IPS-NIHi11 (cell line): ENCODE measurements at places on chromosomes 2 and 18.

GRCh38 chr2:230899287-230899686, 25.8 kb downstream of the GPR55 start:
- DNase-seq = no peak

DNA sequence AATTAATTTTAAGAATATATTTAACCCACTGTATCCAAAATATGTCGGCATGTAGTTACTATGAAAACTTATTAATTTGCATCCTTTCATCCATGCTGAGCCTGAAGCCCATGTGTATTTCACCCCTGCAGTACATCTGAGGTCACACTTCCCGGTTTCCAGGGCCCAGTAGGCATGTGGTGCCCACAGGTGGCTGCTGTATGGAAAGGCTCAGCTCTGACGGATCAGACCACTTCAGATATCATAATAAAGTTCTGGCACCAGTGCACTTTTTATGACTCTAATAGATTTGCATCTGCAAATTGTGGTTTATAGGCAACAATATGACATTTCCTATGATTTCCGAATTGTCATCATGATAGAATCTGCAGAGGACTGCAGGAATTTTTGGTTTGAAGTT, 22.5 kb downstream of the SH3RF3 start:
- no peak for DNase-seq

- no peak for DNase-seq
Measured at GRCh38 chr18:49019446-49020045, 68.8 kb upstream of the SMAD7 start.

DNA sequence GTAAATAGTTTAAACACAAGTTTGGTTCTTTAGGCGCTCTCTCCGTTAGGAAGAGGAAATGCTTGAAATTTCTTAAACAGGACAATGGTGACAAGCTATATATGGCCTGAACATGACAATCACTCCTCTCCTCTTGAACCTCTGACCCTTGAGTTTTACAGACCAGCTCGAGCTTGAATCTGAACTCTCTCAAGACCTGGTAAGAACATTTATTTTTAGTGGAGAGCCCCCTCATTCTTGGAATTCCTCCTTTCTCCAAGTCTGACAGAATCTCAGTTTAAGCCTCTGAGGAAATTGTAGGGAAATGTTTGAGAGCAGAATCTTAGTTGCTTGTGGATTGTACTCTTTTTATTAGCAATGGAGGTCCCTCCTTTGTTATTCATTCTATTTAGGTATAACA, 1293.6 kb upstream of the ZEB2 start:
- no peak for DNase-seq

DNA sequence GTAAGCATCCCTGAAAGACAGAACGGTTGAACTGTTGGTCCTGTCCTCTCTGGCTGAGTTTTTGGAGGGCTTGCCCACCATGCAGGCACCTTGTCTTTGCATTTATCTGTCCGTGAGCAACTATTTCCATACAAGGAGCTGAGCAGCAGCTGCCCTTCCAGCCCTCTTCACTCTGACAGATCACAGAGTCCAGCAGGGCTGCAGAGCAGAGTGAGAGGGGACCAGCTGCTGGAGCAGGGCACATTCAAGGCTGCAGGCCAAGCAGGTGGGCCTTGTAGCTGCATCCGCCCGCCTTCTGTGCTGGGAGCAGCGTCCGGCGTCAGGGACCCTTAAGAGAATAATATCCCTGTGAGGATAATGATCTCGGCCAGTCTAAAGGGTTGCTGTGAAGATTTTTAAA, 9.5 kb downstream of the SMYD1 start:
- no peak for DNase-seq

- DNase-seq = no peak
Measured at GRCh38 chr2:202184557-202184956, 53.8 kb downstream of the SUMO1 start.

DNA sequence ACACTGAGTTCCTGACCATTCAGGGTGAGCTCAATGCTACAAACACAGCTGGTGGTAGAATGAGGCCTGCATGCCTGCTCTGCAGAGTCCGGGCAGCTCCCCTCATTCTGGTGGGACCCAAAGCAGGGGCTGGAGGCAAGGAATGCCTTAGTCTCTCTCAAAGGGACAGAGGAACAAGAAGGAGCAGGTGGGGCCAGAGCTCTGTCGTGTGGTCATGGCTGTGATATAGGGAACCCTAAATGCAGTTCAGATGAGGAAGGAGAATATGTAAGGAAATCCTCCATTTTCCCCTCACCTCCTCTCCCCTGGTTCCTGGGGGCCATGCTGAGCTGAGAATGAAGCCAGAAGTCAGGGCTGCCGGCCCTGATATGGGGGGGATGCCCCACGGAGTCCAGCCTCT, 334.3 kb downstream of the CYP26B1 start:
- no peak for DNase-seq

DNA sequence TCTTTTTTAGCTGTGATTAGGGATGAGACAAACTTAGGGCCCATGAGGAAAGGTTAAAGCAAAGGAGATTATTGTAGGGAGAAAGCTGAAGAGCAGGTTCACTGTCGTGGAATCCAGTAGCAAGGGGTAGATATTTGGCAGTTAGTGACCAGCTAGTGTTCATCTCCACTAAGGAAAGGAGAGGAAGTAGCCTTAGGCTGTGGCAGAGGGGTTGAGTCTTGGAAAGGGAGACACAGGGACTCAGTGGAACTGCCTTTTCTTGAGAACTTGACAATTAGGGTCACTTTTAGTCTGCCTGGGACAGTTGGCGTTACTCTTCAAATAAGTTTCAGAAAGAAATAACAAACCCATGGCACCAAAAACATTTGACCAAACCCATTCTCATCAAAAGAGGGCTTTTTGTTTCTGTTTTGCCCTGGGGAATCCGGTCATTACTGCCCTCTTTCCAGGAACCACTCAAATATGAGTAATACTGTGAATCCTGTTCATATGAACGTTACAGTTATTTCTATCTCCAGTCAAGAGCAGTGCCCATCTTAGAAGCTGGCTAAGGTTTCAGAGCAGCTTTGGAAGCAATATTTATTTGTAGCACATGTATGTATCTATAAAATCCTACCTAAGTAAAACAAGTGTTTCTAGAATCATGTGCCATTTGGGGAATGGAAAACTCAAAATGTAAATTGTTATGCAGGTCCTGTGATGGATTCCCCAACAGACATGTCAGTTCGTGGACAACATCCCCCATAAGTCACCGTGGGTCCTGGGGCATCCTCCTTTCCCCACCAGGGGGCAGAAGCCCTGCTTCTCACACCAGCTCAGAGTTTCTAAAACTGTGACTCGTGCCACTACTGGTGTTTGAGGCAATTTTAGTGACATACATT, 77.3 kb upstream of the PHLPP1 start:
- peak; percentile 75 for DNase-seq

- no peak for DNase-seq
Measured at GRCh38 chr2:6353669-6354068, 512.0 kb downstream of the CMPK2 start.

GRCh38 chr2:232511336-232511890, 8.8 kb upstream of the PRSS56 start:
- no peak for DNase-seq

DNA sequence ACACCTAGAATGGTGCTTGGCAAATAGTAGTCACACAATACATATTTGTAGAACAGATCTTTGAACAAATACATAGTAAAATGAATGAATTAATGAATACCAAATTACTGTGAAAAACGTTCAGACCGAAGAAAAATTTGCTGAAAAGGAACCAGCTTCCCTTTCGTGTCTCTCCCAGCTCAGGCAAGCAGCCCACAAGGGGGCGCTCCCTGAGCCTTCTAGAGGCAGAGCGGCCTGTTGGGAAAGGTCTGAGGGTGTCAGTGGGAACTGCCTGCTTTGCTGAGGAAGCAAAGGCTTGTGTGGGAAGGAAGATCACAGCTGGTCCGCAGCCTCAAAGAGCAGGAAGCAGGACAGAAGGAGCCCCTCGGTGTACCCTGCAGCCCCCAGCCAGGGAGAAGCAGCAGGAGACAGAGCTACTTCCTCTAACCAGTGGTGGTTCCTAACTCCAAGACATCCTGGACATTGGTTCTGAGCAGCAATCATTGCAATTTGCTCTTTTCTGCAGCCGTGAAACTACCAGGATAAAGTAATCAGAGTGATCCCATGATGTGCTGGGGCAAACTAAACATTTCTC, 231.1 kb downstream of the ANKRD30B start:
- peak; percentile 68 for DNase-seq

- DNase-seq = no peak
Measured at GRCh38 chr2:150109028-150109427, 378.4 kb downstream of the RND3 start.
